ENCODE measurements at places on chromosomes 13 and 19.

- DNase-seq = no peak
These were observed 17.9 kb downstream of the SLC25A42 start for GRCh38 chr19:19081642-19082151.

- DNase-seq = peak; percentile 25
These were observed 11.7 kb downstream of the CYTH2 start for GRCh38 chr19:48480558-48481500.

- peak; percentile 26 for DNase-seq
These were observed 64.7 kb downstream of the COL4A2 start for GRCh38 chr13:110371550-110372465.

GRCh38 chr13:31027136-31027535 is 94.7 kb downstream of the TEX26 start:
- no peak for DNase-seq

DNA sequence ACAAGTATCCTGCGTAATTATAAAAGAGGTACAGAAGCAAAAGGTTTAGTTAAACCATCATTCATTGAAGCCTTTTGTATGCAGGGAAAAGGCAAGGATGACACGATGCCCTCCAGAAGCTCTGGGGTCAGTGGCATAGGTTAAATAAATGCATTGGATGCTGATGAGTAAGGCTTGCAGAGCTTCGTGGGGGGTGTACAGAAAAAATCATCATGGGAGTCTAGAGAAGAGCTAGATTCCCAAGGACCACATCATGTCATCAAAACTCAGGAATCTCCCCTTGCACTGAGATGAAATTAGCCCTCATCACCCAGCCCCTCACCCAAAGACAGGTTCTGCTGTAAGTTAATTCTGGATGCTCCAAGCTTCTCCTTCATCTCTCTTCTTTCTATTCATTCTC is 8.3 kb downstream of the FPR1 start:
- DNase-seq = no peak

GRCh38 chr13:43232873-43233265 is 209.5 kb downstream of the DNAJC15 start:
- no peak for DNase-seq

- DNase-seq = peak; percentile 72
These were observed 33.9 kb upstream of the CEACAM21 start for GRCh38 chr19:41541990-41542584.

- no peak for DNase-seq
These were observed 24.6 kb downstream of the CLEC4M start for GRCh38 chr19:7787602-7788177.

GRCh38 chr13:45828256-45828968 is 23.1 kb downstream of the SIAH3 start:
- DNase-seq = peak; percentile 26

- DNase-seq = no peak
These were observed 202.3 kb upstream of the KLHL1 start for GRCh38 chr13:70310396-70311119.

DNA sequence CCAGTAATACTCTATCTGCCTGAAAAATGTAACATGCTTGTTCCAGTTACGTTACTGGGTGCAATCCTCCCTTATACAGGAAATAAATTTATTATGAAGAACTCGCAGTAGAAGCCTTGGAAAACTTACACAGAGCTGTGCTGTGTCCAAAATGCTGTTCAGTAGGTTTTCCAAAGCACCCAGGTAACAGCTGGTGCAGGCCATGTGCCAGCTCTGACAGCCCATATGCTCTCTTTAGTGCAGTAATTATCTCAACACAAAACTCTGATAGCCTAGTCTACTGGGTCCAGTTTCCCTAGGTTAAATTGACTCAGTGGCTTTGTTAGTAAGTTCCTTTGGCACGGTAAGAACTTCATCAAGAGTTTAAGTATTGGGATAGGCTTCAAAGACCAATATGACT is 120.7 kb upstream of the OBI1 start:
- DNase-seq = no peak

- DNase-seq = no peak
These were observed 32.9 kb upstream of the CD177 start for GRCh38 chr19:43320546-43320945.

DNA sequence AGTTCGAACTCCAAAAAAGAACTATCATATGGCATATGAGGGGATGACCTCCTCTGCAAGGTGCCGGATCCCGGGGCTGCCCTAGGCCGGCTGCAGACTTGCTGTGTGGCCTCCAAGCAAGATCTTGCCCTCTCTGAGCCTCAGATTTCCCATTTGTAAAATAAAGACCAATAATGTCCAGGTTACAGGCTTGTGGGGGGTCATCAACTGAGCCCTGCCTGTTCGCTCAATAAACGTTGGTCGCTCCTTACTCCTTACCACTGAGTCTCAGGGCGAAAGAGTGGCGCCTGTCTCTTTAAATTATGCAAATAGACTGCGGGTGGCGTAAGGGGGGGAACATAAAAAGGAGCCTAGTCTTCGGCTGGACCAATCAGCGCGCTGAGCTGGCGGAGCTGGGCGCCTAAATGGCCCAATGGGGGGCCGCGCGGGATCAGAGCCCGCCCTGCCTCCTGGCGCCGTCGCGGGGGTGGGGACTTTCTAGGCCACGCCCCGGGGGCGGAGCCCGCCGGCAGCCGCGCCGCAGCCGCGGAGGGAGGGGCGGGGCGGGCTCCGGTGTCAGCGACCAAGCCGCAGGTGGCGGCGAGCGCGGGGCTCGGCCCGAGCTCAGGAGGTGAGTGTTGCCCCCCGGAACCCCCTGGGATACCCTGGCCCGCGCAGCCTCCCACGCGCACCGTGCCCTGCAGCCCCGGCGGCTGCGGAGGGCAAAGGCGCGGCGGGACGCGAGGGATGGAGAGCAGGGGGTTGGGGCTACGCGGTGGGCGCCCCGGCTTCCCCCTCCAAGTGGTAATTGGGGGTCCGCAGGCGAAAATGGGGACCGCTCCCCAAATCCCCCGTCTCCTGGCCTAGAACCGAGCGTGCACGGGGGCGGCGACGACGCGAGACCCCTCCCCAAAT is 3.8 kb upstream of the FCHO1 start:
- peak; percentile 98 for DNase-seq

DNA sequence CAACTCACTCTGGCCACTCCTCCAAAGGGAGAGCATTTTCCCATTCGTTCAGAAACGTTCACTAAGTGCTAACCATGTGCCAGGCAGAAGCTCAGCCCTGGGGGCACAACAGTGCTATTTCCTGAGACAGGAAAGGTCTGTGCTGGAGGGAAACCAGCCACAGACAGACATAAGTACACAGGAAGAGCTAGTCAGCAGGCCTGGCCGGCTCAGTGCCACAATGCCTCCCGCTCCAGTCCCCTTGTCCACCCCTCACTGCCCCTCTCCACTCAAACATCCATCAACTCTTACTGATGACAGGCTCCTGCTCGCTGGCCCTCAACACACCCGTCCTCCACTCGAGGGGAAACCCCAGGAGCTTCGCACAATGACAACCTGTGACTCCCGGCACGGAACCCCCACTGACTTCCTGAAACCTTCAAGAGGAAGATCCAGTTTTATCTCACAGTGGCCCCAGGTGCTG is 11.3 kb upstream of the PLA2G4C start:
- DNase-seq = peak; percentile 22

- DNase-seq = no peak
These were observed 22.2 kb upstream of the LRP3 start for GRCh38 chr19:33171916-33172359.

GRCh38 chr13:107770541-107770940 is 444.8 kb downstream of the LIG4 start:
- no peak for DNase-seq

DNA sequence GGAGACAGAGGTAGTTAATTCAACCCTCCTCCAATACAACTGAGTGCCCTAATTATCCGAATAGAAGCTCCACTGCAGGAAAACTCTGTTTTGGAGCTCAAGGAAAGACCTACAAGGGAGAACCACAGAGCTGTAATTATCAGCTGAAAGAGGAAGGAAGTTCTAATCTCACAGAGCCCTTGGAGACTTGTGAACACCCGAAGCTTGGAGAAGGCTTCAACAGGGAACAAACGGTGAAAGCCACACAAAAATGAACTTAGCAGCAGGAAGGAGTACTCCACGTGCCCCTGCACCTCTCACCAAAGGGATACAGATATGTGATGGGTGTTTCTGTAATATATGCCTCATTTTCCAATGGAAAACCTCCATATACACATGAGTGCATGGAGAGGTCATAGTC is 61.1 kb downstream of the IRS2 start:
- DNase-seq = peak; percentile 5

- DNase-seq = peak; percentile 33
These were observed 758 bp upstream of the CACNG7 start for GRCh38 chr19:53908106-53908934.

DNA sequence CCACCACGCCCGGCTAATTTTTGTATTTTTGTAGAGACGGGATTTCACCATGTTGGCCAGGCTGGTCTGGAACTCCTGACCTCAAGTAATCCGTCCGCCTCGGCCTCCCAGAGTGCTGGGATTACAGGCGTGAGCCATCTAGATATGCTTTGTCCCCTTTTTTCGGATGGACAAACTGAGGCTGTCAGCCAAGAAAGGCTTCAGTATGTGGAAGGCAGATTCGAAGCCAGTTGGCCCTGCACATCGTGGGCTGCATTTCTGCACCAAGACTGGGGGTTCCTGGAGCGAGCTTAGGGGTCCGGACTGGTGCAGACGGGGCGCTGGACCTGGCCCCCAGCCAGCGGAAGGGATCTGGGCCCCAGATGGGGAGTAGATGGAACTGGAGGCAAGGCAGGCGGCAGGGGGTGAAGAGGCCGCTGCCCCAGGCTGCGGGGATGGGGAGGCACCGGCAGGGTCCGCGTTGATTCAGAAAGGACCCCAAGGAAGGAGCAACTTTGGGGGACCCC is 9.7 kb upstream of the JUND start:
- DNase-seq = no peak

DNA sequence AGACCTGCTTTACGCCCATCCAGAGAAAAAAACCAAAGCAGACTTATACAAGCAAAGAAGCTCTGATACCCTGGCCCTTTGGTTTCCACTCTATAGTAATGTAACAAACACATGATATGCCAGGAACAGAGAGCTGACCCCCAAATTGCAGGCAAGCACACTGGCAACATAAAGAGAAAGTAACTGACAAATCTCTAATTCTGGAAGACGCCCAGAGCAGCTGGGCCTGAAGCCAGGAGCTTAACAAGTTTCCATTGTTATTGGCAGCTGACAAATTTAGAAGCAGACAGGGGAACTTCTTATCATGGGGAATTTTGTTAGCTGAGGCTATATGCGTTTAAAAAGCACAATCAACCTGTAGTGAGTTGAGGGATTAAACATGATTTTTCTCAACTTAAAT is 158.0 kb downstream of the DLEU7 start:
- DNase-seq = no peak

- no peak for DNase-seq
These were observed 2.1 kb upstream of the MLNR start for GRCh38 chr13:49217962-49218492.

DNA sequence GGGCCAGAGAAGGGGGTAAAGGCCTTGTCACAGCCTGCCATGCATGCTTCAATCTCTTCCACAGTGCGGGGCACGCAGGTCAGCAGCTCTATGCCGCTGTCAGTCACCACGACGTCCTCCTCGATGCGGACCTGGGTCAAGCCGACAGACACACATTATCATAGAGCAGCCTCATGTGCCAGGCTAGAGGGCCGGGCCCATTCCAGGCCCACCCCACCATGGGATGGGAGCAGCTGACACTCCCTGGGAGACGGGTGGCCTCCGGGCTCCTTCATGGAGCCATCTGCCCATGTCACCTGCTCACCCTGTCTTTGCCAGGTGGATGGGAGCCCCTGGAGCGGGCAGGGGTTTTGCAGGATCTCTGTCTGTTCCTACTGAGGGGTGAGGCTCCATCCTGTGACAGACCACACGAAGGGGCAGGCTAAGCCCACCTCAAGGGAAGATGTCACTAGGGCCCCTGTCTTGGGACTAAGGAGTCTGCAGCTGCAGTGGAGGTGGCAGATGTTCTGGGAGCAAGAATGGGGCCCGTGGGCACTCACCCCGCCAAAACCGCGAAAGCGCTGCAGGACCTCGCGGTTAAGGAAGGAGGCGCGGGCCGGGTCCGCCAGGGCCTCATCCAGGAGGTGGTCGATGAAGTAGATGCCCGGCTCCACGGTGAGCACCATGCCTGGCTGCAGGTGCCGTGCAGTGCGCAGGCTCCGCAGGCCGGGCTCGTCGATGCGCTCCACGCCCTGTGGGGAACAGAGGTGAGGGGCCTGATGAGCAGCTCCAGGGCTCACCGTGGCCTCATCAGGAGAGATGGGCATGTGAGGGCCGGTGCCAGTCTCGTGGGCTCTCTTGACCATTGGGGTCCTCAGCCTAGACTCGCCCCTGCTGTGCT is 14.1 kb downstream of the CEBPG start:
- DNase-seq = no peak

GRCh38 chr19:2755811-2756210 is 16.0 kb upstream of the SLC39A3 start:
- DNase-seq = no peak

- DNase-seq = no peak
These were observed 371.4 kb downstream of the KCNRG start for GRCh38 chr13:50386541-50387050.

DNA sequence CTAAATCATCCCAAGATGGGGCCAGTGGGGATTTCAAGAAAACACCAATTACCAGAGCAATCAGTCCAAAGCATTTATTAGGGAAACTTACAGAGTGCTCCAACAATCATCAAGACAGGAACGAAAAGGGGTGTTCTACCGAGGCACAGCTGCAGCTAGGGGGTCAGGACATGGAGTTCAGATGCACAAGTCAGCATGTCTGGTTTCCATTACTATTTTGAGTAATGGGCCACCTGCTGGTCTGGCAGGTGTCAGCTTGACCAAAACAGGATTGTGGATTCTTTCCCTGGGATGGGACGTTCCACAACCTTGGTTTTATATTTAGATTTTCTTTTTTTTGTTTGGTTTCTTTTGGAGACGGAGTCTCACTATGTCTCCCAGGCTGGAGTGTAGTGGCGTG is 3.9 kb upstream of the UBL5 start:
- DNase-seq = no peak

DNA sequence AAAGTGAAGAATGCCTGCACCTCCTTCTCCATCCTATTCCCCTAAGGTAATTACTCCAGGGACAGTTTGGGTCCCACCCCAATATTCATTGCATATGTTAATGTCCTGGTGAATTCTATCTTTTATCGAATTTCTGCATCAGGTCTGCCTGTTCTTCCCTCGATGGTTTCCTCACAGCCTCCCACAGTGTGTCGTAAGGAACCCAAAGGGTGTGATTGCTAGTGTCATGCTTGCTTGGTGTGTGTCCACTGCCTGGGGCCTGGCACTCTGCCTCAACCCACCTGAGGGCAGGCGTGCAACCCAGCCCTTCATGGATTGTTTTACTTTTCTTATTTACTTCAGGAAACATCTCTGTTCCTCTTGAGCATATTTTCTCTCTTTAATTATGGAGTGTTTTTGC is 60.2 kb upstream of the CYSLTR2 start:
- DNase-seq = no peak

All from inflammatory macrophage treated with lipopolysaccharide for 4 hours (primary cell).